ENCODE measurements at places on chromosomes 3 and 15.

GRCh38 chr15:80840182-80841130 lies 61.3 kb downstream of the CEMIP start:
- no peak for DNase-seq

- no peak for DNase-seq
These were observed 88.4 kb upstream of the TLE3 start for GRCh38 chr15:70186152-70186551.

DNA sequence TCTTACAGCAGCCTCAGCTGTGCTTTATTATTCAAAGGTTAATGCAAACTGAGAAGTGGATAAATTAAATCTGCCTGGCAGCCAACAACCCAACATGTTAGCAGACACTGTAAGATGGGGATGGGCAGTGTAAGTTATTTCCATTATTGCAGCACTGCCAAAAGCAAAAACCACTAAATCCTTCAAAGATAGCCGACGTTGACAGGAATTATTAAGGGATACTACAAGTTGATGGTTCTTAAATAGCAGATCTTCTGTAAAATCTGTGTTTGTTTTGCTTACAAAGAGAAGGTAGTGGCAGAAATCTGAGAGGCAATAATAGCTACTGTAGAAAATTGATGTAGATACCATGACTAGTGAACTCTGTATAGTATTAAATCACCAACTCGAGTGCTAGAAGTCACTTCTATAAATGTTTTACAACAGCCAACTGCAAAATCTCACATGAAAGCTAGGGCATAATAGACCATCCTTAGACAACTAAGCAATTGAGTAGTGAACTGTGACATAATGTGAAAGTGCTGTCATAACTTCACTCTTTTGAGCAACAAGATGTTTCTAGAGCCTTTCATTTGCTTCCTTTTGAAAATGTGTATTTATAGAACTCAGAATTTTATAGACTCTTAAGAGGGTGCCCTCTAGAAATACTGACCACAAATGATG lies 278.6 kb downstream of the UBE2E2 start:
- DNase-seq: no peak

DNA sequence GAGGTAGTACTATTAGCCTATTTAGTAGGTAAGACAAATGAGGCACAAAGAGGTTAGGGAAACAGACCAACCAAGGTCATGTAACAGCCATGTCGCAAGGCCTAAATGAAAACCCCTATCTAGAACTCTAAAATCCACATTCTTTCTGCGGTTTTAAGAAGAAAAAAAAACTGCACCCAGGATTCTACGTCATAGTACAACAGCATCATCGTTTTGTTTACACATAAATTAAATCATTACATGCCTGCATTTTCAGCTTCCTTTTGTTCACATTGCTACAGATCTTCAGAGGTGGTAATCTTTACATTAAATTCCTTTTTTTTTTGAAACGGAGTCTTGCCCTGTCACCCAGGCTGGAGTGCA lies 548 bp upstream of the PSMD6 start:
- DNase-seq: no peak

DNA sequence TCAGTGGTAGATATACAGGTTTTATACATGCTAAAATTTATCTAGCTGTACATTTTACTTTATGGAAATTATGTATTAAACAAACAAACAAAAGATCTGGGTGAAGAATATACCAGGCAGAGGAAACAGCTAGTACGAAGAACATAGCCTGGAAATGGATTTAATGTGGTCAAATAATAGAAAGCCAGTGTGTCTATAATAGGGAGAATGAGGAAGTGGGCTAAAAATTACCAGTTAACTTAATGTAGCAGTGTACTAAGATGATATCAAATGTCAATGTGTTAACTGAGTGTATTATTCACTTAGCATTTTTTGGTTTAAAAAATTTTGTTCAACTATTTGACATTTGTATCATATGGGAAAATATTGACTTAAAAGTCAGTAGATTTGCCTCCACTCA lies 22.8 kb upstream of the SLC15A2 start:
- DNase-seq: no peak

GRCh38 chr3:64265646-64266045 lies 40.4 kb upstream of the PRICKLE2 start:
- no peak for DNase-seq

DNA sequence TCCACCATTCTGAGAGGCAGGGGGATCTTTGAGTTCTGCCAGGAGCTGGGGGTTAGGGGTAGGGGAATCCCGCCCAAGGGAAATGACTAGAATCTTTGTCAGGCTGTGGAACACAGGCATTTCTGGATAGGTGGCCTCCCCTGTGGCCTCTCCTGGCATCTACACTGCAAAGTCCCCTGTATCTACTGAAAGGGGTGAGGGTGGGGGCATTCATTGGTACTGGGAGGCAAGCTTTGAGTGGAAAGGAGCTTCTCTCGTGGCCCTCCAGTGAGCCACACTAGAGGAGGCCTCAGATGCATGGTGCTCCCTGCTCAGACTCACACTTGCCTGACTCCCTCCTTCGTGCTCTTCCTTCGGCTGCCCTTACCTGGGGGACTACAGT lies 59.9 kb downstream of the CCNL1 start:
- DNase-seq: no peak

GRCh38 chr3:152717252-152717651 lies 117.7 kb upstream of the P2RY1 start:
- DNase-seq: no peak

Data from stimulated activated CD8-positive, alpha-beta memory T cell treated with anti-CD3 and anti-CD28 coated beads, Interleukin-7, amount 100 ng/mL, for 48 hours (primary cell).